Activated T-helper 1 cell treated with anti-CD3 and anti-CD28 coated beads, Interleukin-12 subunit alpha, Interleukin-12 subunit beta, Interleukin-2, Interleukin-4 antibody, amounts not matched to agents 30 ng/mL and 10 ng/mL and 1 ng/mL, durations not matched to agents 14 hours and 24 hours and 36 hours (primary cell): ENCODE measurements at places on chromosomes 12 and 14.
A peak's percentile ranks its signal among the peaks of the same experiment; 100 is the strongest.

DNA sequence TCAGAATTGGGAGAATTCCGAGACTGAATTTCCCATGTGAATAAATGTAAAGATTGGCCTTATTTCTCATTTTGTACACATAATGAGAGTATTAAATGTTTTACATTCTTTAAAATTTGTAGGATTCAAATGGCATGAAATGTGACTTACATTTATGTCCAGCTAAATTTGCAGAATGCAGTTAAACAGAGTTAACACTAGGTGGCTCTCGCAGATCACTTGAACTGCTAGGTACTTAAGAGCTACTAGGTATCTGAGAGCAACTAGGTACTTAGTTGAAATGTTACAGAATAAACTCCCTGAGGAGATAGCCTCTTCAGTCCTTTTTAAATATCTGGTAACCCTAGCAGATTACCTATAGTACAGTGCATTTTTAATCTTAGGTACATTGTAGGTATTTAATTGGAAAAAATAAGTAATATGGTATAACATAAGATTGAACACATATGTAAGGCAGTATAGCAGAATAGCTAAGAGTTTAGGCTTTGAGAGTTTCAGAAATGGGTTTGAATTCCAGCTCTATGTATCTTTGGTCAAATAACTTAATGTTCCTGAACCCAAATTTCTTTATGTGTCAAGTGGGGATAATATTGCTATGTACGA lies 73.8 kb downstream of the KIAA0586 start:
- DNase-seq = peak; percentile 13

DNA sequence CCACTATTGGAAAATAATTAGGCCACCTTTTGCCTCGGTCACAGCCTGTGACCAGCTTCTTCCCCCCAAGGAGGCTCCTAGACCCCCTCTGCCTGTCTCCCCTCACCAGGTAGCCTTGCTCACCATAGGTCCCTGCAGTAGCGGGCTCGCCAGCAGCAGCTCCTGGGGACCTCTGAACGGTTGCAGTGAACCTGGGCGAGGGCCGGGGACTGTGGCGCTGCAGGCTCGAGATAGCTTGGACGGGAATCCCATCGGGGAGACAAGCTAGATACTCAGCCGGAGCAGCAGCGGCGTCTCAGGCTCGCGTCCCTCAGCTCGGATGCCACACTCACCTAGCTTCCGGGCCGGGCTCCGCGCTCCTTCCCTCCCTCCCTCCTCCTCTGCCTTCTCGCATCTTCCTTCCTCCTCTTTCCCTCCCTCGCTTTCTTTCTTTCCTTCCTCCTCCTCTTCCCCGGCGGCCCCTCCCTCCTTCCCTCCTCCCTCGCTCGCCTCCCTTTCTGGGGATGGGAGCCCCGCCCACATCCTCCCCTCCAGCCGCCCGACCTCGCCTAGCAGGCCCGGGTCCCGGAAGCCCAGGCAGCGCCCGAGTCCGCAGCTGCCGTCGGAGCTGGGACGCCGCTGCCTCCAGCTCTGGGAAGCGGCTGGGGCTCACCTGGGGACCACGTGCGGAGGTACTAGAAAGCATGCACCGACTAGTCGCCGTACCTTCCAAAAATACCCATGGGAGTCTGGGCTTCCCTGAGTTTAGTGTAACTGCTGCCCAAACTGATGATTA lies at the start of gene BMP4:
BMP4 (minus strand) TSS at position 399 of the 775 bp plus-strand sequence. CDS start 4,603 bp downstream, outside the sequence.
- DNase-seq = peak; percentile 8

- DNase-seq = no peak
Measured at GRCh38 chr12:67794161-67794560, 145.6 kb downstream of the DYRK2 start.

- DNase-seq = no peak
Measured at GRCh38 chr12:13099066-13099843, 4.2 kb downstream of the GSG1 start.
